Motor neuron (in vitro differentiated cells): ENCODE measurements at places on chromosomes 2 and 18.

GRCh38 chr2:40554665-40555294 is 102.9 kb upstream of the SLC8A1 start:
- no peak for ATAC-seq

GRCh38 chr2:63903003-63903402 is 61.3 kb downstream of the UGP2 start:
- no peak for ATAC-seq

DNA sequence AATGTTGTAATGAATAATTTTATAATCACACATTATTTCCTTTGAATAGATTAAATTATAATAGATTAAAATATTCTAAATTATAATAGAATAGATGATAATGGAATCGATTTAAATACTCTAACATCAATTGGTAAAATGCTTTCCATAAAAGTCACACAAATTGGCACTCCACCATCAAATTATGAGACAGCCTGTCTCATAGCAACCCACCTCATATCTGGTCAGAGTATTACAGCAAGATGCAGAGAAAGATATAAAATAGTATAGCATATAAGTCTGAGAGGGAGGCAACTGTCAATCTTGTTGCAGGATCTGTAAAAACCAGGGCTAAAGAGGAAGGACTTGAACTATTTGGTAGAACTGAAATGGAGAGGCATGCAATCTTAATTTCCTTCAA is 98.4 kb upstream of the NCKAP5 start:
- ATAC-seq: no peak

DNA sequence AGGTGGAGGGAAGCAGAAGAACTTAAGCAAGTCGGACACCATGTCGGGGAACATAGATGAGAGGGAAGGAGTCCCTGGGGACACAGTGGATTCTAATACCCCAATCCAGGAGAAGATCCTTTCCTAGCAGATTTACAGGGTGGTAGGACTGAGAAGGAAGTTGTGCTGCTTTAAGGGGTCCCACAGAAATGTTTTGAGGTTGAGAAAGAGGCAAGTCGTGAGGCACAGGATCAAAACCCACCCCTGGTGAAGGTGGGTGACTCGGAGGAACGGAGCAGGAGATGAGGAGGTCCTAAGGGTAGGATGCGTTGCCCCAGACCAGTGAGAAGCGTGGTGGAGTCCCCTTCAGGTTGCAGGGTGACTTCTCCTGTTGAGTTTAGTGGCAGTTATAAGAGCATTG is 32.7 kb downstream of the DCDC2C start:
- ATAC-seq: no peak

- ATAC-seq: peak; percentile 52
Measured at GRCh38 chr2:225574582-225575138, 175.2 kb downstream of the NYAP2 start.

DNA sequence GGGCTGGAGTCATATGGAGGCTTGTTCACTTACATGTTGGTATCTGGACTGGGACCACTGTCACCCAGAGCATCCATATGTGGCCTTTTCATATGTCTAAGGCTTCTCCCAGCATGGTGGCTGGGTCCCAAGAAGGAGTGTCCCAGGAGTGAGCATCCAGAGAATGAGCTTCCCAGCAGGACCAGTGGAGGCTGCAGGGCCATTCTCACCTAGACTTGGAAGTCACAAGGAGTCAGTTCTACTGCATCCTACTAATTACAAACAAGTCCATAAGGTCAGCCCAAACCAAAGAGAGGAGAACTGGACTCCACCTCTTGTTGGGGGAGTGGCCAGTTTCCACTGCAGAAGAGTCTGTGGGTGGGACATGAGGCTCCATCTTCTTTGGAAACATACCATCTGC is 5.1 kb upstream of the TEX51 start:
- ATAC-seq: no peak

DNA sequence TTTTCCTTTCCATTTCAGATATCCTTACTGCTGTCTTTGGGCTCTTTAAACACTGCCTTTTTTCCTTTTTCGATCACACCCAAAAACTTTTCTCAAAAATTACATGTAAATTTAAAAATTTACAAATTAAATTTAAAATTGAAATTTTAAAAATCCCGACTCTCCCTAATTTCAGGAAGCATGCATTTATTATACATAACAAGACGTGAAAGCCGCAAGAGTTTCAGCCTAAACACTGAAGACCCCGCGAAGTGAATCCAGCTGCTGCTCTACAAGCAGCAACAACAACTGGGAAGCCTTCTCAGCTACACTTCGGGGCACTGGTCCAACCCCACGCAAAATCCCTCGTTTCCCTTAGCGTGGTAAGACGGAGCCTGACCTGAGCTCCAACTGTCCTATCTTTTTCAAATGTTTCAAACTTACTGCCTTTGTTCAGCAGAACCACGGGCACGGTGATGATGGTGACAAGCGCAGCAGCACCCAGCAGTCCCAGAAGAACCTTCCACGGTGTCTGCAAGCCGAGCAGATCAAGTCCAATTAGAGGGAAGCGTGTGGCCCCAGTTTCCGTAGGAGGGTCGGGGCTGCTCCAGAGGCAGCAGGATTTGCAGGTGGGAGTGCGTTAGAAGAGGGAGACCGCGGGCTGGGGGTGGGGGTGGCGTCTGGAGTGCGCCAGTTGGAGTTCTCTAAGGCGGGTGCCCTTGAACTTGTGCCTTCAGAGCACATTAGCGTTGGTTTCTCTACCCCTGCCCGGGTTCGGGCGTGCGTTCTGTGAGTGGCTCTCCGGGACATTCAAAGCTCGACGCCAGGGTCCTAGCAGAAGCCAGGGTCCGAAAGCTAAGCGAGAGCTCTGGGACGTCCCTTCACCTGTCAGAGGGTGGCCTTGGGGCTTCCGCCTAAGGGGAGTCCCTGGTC is 783 bp downstream of the DPP4 start:
- ATAC-seq: peak; percentile 38

GRCh38 chr2:79909521-79909920 is 395.0 kb downstream of the LRRTM1 start:
- no peak for ATAC-seq

GRCh38 chr2:218218268-218219185 is 1.5 kb downstream of the ARPC2 start:
- ATAC-seq: no peak

GRCh38 chr18:44732238-44732563 is 51.5 kb downstream of the SETBP1 start:
- ATAC-seq: no peak

DNA sequence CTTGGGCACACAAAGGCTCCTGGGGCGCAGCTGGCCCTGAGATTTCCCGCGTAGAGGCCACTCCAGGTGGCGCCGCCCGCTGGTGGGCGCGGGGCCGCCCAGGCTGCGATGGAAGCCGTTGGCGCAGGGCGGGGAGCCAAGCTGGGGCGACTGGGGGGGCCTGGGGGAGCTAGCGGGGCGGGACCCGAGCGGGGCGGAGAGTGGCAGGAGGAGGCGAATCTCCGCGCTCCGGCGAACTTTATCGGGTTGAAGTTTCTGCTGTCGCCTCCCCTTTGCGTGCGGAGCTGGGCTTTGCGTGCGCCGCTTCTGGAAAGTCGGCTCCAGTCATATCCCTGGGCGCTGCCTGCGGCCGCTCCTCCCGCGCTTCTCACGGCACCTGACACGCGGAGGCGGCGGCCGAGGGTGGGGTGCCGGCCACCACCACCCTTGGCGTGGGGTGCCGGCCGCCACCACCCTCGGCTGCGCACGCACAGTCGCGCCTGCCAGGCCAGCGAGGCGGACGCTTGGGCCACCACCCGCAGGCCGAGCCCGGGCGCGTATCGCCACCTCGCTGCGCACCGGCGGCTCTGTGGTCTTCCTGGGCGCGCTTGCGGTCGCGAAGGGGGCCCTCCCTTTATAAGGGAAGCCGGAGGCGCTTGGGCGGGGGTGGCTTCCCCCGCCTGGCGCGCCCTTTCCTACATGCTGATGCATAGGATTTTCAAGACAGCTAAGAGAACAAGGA is 919 bp upstream of the CYP1B1 start:
- peak; percentile 85 for ATAC-seq

- no peak for ATAC-seq
Measured at GRCh38 chr18:32763293-32763692, 9.5 kb downstream of the KLHL14 start.

DNA sequence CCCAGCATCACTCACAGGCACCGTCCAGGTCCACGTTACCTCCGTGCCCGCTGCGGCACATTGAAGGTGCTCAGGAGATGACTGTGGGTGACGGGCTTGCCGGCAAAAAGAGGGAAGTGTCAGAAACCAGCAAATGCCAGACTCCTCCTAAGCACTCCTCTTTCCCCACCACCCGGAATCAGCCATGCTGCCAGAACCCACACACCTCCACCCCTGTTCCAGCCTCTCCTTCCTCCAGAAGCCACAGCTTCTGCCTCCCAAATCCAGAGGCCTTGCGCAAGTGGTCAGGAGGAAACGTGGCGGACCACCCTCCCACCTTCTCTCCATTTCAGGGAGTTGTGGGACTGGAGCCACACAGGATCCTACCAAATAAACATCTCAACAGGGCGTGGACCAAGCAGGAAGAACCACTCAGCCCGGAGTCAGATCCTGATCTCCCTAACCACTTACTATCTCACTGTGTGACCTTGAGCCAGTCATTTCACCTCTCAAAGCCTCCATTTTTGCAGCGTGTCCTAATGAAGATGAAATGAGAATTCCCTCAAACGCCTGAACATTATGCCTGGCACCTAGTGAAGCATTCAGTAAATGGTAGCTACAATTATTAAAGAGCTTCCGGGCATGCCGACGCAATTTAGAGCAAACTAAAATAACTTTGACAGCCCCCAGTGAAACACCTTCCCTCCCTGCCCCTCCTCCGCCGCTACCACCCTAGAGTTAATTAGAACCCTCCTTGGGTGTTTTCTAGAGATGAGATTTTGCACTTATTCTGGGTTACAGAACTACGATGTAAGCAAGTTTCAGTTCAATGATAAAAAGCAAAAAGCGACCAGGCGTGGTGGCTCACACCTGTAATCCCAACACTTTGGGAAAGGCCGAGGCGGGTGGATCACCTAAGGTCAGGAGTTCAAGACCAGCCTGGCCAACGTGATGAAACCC is 32.9 kb downstream of the SMAD7 start:
- no peak for ATAC-seq

DNA sequence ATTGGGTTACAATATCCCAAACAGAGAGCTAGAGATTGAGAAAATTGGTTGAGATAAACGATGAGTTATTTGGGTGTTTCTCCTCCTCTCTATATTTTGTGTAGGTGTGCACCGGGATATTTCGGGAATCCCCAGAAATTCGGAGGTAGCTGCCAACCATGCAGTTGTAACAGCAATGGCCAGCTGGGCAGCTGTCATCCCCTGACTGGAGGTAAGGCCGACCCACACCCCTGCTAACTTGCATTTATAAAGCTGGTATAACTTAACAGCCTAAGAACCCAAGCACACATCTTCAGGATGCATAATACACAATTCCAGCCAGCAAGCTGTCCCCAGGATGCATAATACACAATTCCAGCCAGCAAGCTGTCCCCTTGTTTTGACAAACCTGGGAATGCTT is 124.6 kb upstream of the TTC39C start:
- no peak for ATAC-seq

- peak; percentile 60 for ATAC-seq
Measured at GRCh38 chr2:37005118-37005868, 39.0 kb upstream of the STRN start.

GRCh38 chr2:112187805-112188596 is 49.8 kb downstream of the FBLN7 start:
- no peak for ATAC-seq

- no peak for ATAC-seq
Measured at GRCh38 chr2:54543733-54544396, 87.7 kb downstream of the SPTBN1 start.

GRCh38 chr2:181140414-181140813 is 160.0 kb downstream of the UBE2E3 start:
- ATAC-seq: no peak

GRCh38 chr18:48194591-48195181 is 214.5 kb downstream of the ZBTB7C start:
- peak; percentile 45 for ATAC-seq

GRCh38 chr2:30871980-30872789 is 64.9 kb upstream of the CAPN13 start:
- ATAC-seq: peak; percentile 45

DNA sequence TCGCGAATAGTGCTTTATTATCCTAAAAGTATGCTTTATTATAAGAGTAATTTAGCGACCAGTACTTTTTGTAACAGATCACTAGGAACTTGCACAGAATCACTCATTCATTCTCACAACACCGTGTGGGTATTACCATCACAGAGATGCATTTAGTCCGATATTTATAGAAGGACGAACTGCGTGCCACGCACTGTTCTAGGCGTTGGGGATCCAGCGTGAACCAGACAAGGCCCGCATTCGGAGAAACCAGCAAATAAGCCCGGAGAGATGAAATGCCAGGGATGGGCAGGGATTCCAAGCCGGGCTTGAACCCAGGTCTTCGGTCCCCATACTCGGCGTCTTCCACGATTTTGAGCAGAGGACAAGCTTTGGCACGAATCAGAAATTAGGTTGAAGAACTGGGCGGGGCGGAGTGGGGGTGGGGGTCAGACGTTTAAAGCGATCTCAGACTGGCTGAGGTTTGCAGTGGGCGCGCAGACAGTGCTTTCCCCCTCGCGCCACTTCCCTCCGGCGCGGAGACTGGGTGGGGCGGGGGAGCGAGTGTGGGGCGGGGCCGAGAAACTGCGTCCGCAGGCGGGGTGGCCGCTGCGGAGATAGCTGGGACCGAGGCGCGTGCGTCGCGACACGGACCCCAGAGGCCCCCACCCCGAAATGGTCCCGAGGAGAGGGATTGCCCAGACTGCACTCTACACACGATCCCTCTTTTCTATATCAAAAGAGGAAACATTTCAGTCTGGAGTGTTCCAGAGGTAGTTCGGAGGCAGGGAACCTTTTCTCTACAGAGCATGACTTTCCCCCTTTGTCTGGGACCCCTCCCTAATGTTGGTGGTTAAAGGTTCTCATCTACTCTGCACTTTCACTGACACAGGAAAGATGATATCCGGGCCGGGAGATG is 1.1 kb upstream of the CXCR4 start:
- peak; percentile 68 for ATAC-seq
